AG10803 (cell line): ENCODE measurements at places on chromosomes 3 and 15.

DNA sequence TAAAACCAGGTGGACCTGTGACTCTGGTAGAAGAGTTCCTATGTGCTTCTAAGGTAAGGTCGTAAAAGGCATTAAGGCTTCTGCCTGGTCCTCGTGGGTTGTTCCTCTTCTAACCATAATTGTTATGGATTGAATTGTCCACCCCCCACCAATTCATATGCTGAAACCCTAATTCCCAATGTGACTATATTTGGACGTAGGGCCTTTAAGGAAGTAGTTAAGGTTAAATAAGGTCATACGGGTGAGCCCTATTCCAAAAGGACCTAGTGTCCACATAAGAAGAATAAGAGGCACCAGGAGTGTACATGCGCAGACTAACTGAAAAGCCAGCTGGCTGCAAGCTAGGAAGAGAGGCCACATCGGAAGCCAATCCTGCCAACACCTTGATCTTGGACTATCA is 1.9 kb downstream of the ADPGK start:
- no peak for DNase-seq

DNA sequence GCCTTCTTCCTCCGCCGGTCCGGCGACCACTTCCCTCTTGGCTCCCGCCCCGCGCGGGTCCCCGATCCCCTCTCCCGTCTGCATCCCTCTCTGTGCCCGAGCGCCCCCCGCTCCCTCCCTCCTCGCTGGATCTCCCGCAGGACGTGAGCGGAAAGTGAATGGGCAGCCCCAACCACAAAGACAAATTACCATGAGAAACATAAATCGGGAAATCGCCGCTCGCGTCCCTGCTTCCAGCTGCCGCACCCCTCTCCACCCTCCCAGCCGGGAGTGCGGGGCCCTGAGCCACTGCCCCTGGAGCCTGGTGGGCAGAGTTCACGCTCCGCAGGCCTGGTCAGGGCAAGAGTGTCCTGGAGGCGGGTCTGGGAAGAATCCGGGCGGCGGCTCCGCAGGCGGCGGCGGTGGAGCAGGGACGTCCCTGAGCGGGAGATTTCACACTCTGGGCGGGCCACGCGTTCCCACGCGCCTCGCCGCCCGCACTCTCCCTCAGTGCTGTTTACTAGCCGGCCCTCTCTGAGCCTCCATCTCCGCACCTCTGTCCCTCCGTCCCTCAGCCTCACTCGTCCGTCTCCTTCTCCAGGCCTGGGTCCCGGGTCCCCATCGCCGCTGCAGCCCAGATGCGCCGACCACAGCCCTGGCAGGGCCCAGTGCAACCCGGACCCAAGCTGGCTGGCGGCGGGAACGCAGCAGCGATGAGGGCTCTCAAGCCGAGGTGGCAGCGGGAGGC is 835 bp downstream of the SEMA5B start:
- DNase-seq: no peak

- no peak for DNase-seq
Measured at GRCh38 chr3:106717178-106717780, 660.0 kb upstream of the CCDC54 start.

DNA sequence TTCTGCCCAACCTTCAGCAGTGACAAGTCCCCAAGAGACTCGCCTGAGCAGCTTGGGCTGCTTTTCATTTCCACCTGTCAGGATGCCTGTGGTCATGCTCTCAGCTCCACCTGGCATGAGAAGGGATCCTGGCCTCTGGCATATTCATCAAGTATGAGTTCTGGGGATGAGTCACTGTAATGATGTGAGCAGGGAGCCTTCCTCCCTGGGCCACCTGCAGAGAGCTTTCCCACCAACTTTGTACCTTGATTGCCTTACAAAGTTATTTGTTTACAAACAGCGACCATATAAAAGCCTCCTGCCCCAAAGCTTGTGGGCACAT is 3.5 kb downstream of the MYD88 start:
- DNase-seq: no peak

DNA sequence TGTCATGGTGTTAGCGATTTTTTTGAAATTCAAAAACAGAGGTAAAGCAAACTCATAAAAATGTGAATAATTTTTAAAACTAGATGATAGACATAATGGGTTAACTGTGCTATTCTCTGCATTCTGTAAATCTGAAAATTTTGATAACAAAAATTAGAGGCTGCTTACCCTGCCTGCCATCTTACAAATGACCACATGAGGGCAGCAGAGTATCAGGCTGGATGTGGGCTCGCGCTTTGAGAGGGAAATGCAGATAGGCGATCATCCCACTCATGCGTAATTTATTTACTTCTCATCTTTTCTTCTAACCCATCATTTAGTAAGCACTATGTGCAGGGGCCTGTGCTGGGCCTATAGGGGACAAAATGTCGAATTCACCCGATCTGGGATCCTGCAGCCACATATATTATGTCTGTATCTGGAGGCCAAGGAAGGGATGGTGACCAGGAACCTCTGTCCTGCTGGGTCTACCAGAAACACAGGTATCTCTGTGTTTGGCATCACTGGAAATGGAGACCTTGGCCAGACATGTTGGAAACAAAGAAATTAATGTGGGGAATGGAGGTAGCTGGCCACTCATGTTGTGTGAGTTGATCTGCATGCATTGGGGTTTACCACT is 7.8 kb upstream of the RAD18 start:
- peak; percentile 62 for DNase-seq

DNA sequence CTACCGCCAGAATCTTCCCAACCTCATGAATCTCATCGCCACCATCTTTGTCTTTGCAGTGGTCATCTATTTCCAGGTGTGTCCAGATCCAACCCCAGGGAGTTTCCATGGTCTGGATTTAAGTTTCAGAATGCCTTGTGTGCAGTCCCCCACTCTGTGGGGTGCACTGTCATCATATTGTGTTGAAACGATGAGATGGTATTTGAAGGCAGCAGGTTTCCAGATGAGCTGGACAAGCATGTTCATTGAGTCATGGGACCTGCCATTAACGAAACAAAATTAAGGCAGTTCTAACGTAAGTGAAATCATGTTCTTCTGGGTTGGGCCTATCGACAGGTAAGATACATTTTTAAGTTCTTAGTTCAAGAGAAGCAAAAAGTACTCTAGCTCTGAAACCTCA is 12.7 kb downstream of the SEC61A1 start:
- DNase-seq: peak; percentile 55

GRCh38 chr15:69880571-69881301 is 217.0 kb downstream of the TLE3 start:
- DNase-seq: no peak

- DNase-seq: no peak
Measured at GRCh38 chr3:149608987-149609386, 48.8 kb downstream of the WWTR1 start.

DNA sequence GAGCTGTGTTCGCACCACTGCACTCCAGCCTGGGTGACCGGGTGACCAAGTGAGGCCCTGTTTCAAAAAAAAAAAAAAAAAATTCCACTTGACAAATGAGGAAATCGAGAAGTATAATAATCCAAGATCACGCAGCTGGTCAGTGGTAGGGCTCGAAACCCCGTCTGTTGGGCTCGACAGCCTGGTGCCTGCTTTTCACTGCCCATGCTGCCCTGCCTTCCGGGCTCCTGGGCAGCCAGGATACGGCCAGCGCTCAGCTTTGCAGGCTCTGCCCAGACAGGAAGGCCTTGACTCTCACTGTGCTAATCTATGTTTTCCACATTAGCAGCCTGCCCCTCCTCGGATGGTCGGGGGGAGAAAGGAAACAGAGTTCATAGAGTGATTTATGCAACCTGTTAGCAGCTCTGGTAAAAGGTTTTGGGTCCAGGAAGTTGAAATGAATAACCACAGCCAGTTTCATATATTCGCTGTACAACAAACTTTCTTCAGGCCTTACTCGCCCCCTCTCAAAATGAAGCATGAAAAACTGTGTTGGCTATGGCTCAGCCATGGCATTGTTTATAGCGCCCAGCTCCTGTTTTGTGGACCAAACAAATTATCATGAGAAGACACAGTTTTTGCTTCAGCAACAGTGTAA is 108.8 kb downstream of the XXYLT1 start:
- no peak for DNase-seq

GRCh38 chr15:79475306-79475705 is 43.2 kb downstream of the MINAR1 start:
- peak; percentile 74 for DNase-seq

DNA sequence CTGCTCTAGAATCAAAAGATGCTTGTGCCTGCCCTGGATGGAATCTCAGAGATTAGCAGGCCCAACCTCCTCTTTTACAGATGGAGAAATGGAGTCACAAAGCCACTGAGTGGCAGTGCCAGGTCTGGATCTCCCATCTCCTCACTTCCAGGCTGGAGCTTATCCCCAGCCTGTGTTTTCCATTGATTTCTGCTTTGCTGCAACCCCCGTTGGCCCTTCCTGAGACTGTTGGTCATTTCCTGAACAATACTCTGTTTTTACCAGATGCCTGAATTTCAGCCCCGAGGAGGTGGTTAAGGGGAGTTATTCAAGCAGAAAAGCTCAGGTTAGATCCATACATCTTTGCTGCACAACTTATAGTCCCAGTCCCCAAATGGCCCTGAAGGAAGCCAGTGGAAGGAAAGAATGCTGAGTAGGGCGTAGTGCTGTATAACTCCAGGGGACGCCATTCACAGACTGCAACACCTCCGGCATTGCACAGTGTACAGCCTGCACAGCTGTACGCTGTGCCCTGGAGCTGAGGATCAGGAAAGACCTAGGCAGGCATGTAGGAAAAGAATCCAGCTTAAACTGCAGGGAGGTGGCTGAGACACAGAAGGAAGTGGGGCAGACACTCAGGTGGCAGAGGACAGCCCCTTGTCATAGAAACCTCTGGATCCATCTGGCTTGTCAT is 77.5 kb downstream of the RPLP1 start:
- no peak for DNase-seq

GRCh38 chr15:101660005-101660404 is 7.8 kb upstream of the TM2D3 start:
- no peak for DNase-seq

- DNase-seq: peak; percentile 94
Measured at GRCh38 chr15:35362195-35362829, 183.7 kb downstream of the DPH6 start.

DNA sequence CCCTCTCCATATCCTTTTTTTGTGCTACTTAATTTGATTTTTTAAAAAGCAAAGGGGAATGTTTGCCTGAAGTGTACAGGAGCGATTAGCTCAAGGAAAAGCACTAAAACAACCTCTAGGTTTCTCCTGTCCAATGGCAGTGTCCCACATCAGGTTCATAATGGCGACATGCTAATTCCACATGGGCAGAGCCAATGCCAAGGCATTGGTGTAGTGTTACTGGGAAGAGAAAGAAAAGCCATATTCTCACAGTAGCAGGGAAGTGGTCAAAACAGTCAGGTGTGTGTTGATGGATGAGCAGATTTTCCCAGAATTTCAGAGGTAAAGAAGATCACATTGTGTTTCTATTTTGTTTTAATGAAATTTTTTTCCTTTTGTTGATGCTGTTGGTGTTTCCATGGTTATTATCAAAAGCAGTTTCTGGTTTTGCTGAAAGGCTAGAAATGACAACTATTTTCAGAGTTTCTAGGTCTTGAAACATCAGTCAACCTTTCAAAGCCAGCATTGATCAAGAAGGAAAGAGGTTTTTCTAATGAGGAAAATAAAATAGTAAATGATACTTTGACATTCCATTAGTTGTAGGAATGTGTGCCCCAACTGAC is 65.2 kb downstream of the FNDC3B start:
- no peak for DNase-seq

- DNase-seq: no peak
Measured at GRCh38 chr15:27784107-27784506, 315.0 kb downstream of the OCA2 start.

GRCh38 chr3:158451405-158452055 is 119.5 kb upstream of the MLF1 start:
- DNase-seq: no peak

DNA sequence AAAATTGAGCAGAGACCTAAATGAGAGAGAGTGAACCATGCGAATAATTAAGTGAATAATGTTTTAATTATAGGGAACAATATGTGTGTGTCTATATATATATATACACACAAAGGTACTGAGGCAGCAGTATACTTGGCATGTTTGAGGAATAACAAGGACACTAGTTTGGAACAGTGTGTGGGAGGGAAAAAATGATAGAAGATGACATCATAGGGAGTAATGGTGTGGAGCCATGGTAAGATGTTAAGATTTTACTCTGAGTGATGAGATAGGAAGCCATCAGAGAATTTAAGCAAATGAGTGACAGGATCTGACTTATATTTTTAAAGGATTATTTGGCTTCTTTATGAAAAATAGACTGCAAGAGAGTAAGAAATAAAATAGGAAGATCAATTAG is 29.1 kb downstream of the DTWD1 start:
- DNase-seq: no peak

GRCh38 chr3:126672340-126672739 is 17.4 kb upstream of the TXNRD3 start:
- DNase-seq: no peak

GRCh38 chr3:47612178-47612577 is 33.5 kb upstream of the CSPG5 start:
- peak; percentile 75 for DNase-seq

DNA sequence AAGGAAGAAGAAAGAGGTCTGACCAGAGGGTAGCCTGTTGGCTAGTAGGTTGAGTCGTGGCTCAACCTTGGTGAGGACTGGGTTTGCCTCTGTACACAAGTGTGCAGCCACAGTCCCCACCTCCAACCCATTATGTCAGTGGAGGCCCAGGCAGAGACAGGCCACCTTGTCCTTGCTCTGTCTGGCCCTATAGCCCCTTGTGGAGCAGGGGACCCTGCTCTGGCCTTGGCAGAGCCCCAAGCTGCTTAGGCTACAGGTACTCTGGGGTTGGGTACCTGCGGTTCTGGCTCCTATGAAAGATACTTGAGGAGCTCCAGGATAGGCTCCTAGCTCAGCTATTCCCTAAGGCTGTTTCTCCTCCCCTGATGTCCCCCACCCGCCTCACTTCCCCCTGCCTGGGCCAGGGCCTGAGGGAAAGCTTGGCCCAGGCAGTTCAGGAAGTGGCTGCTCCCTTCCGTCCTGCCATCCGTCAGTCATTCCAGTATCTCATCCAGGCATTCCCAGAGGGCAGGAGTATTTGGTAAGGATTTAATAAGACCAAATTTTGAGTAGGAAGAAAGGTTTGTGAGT is 44.0 kb downstream of the FGD5 start:
- DNase-seq: no peak

DNA sequence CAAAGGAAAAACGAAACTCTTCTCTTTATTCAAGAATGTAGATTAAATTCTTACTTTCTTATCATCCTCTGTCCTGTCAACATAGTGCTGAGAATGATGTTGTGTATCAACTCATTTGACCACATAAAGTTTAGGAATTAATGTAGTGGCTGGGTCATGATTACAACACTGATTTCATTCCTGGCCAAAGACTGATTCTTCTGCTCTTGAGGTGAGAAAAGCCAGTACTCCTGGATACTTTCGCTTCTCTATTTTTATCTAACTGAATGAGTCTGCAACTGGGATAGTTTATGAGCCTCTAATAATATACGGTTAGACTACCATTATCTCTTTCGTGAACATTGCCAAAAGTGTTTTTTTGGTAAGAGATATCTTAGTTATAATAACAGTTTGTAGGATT is 173.0 kb downstream of the LPP start:
- no peak for DNase-seq

- DNase-seq: peak; percentile 66
Measured at GRCh38 chr3:184740509-184741258, 28.8 kb upstream of the MAGEF1 start.
